Right forelimb (tissue), 1 donor: ENCODE measurements at places on chromosomes 5 and 9.
A peak's percentile ranks its signal among the peaks of the same experiment; 100 is the strongest.

GRCh38 chr5:45793638-45794532, 97.7 kb upstream of the HCN1 start:
- DNase-seq, result no peak

GRCh38 chr9:71506821-71507220, 261.5 kb downstream of the CEMIP2 start:
- no peak for DNase-seq

- no peak for DNase-seq
These were observed 3.2 kb upstream of the UHRF2 start for GRCh38 chr9:6409811-6410210.

GRCh38 chr9:16132513-16132912, 579.7 kb downstream of the CCDC171 start:
- no peak for DNase-seq

DNA sequence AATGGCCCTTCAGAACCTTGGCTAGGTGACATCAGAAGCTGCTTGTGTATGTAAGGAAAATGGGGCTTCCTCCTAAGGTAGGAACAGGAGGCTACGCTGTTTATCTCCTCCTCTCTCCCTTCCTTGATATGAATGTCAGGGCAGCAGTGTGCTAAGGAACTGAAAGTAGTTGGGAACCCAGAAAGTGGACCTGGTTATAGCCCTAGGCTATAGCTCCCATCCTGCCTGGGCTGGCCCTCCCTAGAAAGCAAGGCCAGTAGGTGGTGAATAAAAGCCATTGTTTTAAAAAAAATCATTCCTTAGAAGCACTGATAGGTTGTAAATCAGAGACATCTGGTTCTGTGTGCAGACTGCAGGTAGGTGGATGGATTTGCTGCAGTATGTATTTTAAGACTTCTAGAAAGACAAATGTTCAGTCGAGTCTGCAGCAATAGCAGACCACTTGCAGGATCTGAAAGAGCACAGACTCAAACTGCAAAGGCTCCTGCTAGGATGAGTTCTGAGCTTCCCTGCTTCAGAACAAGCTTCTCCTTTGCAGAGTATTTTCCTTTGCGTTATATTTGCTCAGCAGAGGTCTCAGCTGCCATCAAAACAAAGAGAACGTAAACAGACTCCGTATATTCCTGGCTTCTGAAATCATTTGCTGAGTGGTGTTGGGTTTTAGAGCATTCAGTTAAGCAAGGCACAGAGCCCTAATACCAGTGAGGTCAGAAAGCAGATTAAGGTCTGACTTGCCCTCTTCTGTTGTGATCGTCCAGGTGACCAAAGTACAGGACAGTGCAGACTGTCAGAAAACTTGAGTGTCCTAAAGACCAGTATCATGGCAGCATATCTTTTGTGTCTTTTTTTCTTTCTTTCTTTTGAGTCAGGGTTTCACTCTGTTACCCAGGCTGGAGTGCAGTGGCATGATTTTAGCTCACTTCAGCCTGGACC, 20.1 kb upstream of the CFAP157 start:
- no peak for DNase-seq

DNA sequence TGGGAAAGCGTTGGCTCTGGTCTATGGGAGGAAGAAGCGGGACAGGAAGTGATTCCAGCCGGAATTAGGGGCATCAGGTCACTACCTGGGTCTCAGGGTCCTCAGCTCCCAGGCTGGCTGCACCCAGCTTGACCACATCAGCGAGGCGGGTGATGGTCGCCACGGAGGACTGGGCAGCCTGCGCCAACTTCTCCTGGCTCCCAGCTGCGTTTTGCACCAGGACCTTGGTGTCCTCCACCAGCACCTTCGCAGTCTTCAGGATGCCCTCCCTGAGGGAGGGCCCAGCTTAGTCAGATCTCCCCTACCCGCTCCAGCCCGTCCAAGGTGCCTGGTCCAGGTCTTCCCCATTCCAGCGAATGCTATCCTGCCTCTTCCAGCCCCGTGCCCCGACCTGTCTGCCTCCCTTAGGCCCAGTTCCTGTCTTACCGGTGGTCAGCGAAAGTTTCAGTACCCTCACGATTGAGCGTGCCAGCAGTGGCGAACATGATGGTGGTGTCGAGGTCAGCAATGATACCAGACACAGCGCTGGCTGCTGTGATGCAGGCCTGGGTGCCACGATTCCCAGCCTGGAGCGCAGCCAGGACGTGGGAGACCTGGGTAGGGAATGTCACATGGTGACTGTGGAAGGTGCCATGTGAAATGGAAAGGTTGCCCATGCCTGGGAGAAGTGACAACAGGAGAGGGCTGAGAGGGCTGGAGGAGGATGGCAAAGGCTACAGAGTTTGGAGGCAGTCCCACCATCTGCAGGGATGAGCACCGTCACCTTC, 14.4 kb upstream of the TPM2 start:
- no peak for DNase-seq

DNA sequence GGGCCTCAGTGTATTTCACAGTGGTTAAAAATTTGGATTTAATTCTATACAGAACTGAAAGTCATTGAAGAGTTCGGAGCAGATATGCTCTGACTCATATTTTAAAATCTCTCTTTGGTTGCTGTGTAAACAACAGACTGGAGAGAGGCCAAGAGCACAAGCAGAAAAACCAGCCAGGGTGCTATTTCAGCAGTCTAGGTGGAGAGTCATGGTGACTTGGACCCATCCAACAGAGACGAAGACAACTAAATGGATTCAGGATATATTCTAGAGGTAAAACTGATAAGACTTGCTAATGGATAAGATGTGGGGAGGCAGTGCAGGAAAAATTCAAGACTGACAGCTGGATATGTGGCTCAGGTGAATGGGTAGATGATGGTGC, 168.9 kb downstream of the MAPKAP1 start:
- DNase-seq, result no peak

DNA sequence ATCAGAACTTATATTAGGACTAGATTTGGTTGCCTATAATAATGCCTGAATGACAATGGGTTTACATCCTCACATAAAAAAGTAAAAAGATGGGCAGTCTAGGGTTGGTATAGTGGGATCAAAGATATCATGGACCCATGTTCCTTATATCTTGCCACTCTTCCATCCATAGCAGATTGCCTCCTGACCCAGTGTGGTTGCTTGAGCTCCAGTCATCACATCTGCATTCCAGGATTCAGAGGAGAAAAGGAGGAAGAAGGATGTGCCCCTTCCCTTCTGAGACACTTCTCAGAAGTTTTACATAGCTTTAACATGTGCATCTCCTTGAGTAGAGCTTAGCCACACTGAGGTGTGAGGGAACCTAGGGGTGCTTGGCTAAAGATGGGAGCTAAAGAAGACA, 22.9 kb downstream of the RALGPS1 start:
- no peak for DNase-seq

DNA sequence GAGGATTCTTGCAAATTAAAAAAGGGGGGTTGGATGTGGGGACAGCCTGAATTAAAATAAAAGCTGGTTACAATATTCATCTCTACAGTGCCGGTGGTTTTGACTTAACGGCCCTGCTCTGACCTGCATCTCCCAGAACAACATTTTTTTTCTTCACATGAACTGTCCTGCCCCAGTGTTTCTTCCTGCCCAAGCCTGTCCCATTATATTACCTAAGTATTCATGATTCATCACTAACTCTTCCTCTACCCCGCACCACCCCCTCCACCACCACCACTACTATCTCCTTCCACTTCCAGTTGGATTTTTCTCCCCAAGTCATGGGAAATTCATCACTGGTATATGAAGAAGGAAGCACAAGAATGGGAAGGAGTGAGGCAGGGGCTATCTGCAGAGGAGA, 90.1 kb downstream of the ZFAND5 start:
- no peak for DNase-seq

DNA sequence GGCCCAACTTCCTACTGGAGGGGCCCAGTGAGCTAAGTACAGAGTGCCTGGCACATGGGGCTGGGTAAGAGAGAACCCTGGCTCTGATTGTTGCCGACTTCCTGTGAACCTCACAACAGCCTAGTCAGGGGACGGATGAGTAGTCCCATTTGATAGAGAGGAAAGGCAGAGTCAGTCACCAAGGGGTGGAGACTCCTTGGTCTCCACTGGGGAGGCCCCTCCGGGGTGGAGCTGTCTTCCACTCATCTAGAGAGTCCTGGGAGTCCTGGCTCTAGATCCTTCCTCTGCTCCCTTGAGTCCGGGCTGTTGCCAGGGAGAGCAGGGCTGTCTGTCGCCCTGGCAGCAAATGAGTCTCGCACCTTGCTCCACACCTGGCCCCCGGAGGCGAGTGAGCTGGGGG, 8.0 kb downstream of the GRK6 start:
- no peak for DNase-seq

DNA sequence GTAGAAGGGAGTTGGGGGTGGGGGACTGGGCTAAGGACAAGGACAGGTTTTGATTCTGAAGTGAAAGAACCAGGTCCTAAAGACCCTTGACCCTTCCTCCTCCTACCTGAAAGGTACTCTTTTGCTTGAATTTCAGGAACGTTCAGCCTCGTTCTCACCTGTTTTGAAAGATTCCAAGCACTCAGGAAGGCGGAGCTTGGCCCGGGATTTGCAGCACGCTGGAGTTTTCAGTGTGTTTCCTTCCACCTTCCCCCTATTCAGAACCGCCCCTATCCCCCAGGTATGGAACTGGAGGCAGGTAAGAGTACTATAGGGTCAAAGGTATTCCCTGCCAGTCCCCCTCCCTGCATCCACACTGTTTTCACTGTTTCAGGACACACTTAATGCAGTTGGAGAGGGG, 7.1 kb downstream of the EGR1 start:
- DNase-seq, result no peak

- no peak for DNase-seq
These were observed 33.0 kb upstream of the LCP2 start for GRCh38 chr5:170330568-170331054.

DNA sequence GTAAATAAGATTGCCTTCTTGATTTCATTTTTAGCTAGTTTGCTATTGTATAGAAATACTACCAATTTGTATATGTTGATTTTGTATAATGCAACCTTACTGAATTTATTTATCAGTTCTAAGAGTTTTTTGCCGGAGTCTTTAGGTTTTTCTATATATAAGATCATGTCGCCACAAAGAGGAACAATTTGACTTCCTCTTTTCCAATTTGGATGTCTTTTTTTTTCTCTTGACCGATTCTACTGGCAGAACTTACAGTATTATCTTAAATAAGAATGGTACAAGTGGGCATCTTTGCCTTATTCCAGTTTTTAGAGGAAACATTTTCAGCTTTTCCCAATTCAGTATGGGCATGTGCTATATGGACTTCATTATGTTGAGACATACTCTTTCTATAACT, 624.7 kb upstream of the ACO1 start:
- no peak for DNase-seq

DNA sequence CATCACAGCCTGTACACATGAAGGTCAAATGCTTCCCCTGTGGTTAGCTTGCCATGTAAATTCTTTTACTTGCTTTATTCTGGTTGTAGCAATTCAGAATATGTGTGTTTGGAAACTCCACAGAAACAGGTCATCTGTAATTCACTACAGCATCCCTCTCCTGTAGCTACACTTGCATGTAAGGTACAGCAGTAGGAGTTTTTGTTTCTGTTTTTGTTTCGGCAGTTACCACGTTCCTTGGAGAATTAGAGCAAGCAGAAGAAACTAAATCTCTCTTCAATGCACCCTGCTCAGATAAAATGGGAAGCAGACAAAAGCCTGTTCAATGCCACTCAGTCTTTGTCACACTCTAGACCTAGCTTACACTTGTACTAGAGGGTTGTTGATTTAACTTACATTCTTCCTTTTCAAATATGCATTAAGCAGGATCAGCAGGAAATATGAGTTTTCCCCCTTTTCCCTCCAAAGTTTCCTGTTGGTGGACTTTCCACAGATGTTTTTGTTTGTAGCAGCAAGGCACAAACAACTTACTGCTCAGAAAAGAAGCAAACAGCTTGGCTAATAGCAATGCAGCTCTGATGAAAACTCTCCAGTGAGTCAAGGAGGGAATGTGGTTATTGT, 80.9 kb downstream of the YIPF5 start:
- no peak for DNase-seq

DNA sequence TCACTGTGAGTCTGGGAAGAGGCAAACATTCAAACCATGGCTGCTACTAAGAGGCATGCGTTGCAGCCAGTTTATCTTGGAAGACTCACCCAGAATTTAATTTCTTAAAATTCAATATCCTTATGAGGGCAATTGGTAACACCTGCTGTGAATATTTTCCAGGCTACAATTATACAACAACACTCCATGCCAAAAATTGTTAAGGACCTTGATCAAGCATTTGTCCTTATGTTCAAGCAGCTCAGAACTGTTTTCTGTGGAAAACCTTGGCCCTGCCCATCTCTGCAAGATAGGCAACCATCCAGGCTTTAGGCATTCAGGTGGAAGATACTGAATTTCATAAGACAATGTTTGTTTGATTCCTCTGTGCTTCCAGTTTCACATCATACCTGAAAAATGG, 327.8 kb downstream of the FBXL7 start:
- no peak for DNase-seq

- DNase-seq, result no peak
These were observed 83.7 kb downstream of the MYO10 start for GRCh38 chr5:16852251-16853005.

GRCh38 chr9:28810388-28811075, 1237.3 kb upstream of the C9orf72 start:
- no peak for DNase-seq

DNA sequence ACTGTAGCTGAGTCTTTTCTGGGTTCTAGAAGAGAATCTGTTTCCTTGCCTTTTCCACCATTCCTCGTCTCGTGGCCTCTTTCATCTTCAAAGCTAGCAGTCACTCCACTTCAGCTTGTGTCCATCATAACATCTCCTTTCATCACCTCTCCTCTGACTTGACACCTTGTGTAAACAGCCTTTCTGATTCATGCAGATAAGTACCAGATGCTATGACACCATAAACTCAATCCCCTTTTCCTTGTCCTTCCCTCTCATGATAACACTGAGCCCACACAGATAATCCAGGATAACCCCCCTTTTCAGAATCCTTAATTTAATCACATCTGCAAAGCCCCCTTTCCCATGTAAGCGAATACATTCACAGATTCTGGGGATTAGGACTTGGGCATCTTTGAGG, 95.5 kb downstream of the SNX24 start:
- no peak for DNase-seq

DNA sequence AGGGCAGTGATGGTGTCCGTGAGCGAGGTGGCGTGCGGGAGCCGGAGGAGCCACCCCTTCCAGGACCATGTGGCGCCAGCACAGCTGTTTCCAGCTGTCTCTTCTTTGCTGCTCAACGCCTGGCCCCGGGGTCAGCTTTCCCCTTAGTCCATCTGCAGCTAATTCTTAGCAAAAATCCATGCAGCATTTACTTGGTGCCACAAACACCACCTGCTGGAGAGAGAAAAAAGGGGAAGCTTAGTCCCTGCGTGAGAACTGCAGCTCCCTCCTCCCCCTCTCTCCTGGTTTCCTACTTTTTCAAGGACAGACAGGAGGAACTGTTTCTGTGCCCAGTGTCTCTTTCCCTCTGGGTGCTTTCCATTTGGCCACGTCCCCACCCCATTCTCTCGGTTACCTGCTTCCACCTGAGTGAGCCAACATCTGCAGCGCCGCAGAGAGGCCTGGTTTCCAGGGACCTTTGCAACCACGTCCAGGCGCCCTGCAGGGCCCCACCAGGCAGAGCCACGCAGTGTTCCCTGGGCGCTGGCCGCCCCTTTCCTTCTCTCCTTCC, 3.4 kb downstream of the SLC6A19 start:
- DNase-seq, result peak; percentile 62

- no peak for DNase-seq
These were observed 2016.3 kb upstream of the CDH9 start for GRCh38 chr5:29054694-29055093.

- no peak for DNase-seq
These were observed 34.8 kb downstream of the ATP6V0E1 start for GRCh38 chr5:173018358-173018757.

- no peak for DNase-seq
These were observed 75.4 kb downstream of the PRR16 start for GRCh38 chr5:120539471-120539870.

- no peak for DNase-seq
These were observed 193.8 kb downstream of the CSNK1G3 start for GRCh38 chr5:123705741-123706140.
